ENCODE measurements at places on chromosomes 2 and 18.

GRCh38 chr2:64126601-64127000, 17.6 kb downstream of the PELI1 start:
- ATAC-seq: no peak

DNA sequence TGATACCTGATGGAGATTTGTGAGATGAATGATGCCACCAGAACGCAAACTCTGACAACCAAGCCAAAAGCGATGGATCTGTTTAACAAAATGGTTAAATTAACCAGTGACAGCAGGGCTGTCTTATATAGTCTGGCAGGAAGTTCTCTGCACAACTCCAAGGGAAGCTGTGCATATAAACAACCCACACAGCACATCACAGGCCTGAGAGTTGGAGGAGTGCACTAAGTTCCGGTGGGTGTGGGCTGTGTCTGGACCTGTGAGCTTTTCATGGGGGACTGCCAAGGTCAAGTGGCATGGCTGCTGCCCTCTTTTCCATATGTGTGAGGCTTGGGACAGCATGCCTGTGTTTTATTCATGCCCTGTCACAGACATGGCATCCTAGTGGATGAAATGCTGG, 414.6 kb upstream of the TRIB2 start:
- ATAC-seq: no peak

DNA sequence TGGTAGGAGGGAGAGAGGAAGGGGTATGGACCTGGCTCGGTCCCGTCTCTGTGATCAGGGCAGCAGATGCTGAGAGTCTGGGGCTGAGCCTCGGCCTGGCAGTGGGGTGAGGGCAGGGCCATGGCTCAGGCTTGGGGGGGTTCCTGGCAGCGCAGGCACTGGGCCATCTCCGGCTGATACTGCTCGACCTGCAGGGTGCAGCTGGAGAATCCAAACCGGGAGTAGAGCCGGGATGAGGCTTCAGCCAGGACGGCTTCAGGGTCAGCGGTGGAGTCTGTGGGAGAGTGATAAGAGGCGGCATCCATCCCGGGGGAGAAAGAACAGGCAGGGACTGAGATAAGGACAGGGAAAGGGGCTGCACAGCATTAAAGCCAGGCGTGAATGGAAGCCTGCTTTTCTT, 7.7 kb downstream of the SLC30A3 start:
- ATAC-seq: peak; percentile 76

GRCh38 chr2:119366161-119366648, 429 bp downstream of the C2orf76 start:
- ATAC-seq: peak; percentile 7

DNA sequence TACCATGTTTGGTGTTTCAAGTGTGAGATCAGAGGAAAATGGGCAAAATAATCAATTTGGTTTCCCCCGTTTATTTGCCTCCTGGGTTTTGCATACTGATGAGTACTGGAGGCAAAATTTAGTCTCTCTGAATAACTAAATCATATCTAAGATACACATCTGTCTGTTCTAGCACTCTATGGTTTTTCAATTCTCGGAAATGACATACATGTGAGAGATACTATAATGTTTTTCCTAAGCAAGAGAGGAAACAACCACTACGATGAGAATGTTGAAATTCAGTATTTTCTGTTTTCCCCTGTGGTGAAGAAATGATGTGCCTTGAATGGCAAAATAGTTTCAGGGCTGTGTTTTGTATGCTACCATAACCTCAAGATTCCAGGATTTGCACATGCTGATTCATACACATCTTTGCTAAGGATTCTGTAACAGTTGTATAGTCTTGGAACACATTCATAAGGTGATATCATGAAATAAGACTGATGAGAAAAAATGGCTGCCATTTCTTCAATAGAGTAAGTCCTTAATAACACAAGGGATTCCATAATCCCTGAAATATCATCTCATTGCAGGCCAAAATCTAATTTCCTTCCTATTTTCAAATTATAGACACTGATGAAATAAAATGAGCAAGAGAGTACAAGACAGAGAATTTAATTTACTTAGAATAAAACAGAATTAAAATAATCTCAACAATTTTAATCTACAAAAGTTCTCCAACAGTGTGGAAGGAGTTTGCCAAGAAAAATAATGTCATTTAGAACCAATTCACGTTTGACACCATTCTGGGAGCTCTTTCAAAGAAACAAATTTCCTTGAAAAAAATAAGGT, 316.6 kb downstream of the FIGN start:
- no peak for ATAC-seq

- peak; percentile 32 for ATAC-seq
These were observed 23.0 kb downstream of the TCF7L1 start for GRCh38 chr2:85156153-85156552.
